ENCODE measurements at places on chromosomes 3 and 15.

- no peak for ATAC-seq
Observed at GRCh38 chr3:156617145-156617544, 57.2 kb upstream of the TIPARP start.

DNA sequence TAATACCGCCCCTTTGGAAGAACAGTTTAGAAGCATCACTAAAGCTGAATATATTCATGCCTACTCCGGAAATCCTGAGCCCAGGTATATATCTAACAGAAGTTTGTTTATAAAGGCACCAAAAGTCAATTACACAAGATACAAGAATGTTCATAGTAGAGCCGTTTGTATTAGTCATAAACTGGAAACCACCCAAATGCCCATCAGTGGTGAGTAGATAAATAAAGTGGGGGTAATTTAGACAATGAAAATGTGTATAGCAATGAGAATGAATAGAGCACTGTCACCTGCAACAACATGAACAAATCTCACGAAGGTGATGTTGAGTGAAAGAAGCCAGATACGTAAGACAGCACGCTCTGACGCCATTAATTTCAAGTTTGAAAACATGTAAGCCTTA is 68.3 kb upstream of the GLCE start:
- no peak for ATAC-seq

DNA sequence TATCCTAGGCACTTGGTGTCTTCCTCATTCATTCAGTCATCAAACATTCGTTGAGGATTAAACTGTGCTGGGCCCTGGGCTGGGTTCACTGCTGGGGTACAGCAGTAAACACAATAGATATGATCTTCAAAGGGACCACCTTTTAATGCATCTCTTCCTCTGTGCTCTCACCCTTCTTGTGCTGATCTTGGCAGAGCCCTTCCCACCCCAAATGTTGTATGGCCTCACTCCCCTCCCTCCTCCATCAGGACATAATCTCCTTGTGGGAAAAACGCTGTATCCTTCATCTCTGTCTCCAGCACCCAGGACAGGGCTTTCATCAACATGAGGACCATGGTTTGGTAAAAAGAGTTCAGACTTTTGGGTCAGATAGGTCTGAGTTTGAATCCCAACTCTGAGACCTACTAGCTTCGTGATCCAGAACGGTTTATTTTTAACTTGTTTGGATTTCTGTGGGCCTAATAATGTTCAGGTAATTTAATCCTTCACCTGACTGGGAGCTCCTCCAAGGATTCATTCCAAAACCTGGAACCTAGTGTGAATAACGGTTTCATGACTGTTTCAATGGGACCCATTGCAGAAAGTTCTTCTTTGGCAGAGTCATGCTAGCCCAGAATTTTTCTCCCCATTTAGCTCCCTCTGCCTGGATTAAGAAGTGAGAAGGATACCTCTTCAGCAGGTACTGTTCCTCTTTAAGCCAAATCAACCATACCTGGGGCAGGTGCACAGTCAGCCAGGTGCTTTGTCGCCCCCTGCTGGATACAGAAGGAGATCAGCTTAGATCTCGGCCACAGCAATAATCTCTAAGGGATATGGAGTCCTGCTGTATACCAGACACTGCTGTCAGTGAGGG is 5.2 kb upstream of the WNT7A start:
- no peak for ATAC-seq

GRCh38 chr15:77219841-77220240 is 148.9 kb upstream of the TSPAN3 start:
- no peak for ATAC-seq

DNA sequence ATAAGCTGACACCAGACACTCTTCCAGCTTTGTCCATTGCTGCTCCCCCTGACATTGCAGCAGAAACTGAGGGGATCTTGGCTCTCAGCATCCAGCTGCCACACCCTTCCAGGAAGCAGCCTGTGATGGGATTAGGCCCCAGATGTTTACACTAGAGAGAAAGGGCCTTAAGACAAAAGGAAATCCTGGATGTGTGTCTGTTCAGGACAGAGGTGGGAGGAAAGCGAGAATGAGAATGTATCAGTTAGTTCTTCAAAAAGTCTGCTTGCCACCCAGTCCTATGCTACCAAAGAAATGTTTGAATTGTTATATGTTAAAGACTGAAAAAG is 58.8 kb downstream of the HES1 start:
- peak; percentile 63 for ATAC-seq

GRCh38 chr3:177772908-177773557 is 575.8 kb upstream of the TBL1XR1 start:
- ATAC-seq: no peak

DNA sequence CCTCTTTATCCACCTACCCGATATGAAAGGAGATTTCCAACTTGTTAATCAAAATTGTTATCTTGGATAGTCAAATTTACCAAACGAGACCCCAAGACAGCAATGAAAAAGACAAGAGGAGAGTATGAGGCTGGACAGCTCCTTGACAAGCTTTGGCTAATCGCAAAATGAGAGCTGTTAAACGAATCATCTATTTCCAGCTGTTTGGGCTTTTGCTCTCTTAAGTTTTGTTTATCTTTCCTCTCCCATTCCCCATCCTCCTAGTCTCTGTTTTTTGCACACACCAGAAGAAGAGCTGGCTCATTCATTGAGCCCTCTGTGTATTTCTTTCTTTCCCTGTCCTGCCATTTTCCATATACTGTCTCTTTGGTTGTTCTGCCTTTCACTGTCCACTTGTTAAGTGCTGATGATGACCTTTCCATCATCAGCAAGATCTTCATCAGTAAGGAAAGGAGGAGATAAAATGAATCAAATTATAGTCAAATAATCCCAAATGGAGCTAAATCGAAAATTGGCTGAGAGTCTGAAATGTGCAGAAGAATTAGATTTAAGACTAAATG is 161.6 kb downstream of the SLC9A9 start:
- ATAC-seq: no peak

GRCh38 chr3:17307482-17307881 is 422.7 kb downstream of the PLCL2 start:
- no peak for ATAC-seq

DNA sequence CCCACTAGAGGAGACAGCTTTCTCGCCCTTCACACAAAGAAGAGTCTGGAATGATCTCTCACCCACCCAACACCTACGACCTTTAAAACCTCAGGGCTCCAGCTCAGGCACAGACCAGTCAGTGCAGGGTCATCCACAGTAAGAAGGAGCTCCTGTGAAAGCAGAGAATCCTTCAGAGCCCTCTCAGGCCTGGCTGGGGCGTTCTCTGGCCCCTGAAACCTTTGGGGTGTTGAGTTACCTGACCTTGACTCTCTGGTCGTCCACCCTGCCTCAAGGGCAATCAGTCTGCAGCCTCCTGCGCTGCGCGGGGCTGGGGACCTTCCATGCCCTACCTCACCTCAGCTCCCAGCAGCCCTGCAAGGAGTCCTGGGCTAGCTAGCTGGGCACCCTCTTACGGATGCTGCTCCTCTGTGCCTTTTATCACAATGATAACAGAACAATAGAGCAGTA is 106.2 kb downstream of the ADCY5 start:
- no peak for ATAC-seq

- ATAC-seq: peak; percentile 95
Observed at GRCh38 chr3:45551214-45552010, 43.1 kb upstream of the LIMD1 start.

DNA sequence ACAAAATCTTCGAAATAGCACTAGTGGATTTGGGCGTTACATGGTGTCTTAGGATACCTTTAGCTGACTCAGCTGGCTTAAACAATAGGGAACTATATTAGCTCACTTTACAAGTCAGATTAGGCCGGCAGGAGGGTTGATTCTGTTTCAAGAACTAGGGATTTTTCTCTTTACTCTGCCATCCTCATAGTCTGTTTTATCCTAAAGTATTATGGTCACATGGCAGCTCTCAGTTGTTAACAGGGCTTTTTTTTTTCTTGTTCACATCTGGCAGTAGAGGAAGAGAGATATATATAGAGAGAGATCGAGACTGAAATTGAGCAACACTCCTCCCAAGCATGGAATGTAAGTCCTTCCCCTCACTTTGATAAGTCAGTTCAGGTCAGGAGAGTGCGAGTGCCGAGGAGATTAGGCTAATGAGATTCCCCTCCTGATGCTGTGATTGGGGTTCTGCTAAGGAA is 32.9 kb downstream of the CHP1 start:
- ATAC-seq: no peak

GRCh38 chr15:77024273-77025082 is 29.6 kb downstream of the PSTPIP1 start:
- ATAC-seq: peak; percentile 49

DNA sequence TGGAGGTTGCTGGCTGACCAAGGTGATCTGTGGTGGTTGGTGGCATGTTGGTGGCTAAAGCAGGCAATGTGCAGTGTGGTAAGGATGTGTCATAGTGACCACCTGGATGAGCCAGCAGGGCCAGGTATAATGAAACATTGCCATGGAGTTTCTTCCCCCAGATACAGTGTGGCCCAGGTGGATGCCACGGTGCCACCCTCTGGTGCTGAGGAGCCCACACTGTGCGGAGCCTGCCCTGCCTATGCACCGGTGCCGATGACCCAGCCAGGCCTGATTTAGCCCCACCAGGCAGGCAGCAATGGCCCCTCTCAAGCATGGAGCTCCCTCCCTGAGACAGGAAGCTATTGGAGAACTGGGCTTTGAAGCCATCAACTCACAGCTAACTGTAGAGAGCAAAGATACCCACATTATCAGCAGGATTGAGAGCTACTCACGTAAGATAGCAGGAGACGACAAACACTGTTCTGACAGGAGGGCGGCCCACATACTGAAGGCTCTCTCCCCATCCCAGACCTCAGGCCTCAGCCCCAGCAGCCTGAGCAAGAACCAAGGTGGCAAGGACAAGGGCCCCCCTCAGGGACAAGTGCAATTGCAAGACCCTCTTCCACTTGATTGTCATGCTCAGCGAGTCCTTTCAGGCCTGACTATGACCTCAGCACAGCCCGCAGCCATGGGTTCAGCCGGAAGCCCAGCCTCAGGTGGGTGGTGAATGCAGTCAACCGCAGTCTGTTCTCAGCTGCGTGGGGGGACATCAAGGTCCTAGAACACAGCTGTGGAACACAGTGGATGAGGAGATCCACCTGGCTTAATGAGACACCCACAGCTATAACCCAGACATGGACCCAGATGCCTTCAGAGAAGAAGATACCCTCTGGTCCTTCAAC is 82.8 kb upstream of the CDV3 start:
- no peak for ATAC-seq

DNA sequence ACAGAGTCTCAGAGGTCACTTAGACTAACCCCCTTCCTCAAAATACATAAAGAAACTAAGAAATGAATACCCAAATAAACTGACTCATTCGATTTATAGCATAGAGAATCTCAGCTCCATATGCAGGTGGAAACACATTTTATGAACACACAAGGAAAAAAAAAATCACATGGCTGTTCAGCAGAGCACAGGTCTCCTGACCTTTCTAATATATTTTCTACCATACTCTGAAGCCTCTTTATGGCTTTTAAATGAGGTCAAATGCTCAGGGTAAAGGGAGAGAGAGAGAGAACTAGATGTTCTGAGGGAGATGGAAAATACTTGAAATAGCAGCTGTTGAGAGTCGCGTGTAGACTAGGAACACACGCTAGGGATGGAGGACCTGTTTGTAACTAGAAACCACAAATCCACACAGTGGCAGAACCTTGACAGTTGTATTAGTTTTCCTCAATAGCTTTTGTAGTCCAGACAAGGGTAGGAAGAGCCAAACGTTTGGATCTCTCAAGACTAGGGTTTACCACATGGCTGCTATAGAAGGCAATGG is 165.3 kb downstream of the FMN1 start:
- peak; percentile 65 for ATAC-seq

- no peak for ATAC-seq
Observed at GRCh38 chr3:135249186-135249585, 454.1 kb downstream of the EPHB1 start.

DNA sequence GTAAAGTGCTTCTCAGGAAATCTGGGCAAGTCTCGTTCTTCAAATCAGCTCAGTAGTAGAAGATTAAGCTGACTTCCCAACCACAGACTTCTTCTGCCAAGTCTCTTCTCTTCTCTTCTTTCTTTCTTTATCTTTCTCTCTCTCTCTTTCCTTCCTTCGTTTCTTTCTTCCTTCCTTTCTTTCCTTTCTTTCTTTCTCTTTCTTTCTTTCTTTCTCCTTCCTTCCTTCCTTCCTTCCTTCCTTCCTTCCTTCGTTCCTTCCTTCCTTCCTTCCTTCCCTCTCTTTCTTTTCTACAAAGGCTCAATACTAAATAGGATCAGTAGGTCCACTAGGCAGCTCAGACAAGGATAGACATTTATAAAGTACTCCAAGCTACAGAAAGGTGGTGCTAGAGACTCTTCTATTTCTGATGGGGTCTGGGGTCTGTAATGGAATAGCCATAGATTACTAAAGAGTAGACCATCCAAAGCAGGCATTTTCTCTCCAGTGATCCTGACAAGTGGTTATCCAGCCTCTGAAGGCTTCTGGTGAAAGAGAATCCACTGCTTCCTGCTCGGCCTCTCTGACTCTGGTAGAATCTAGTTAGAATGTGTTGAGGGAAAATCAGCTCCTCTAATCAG is 100.8 kb downstream of the TPRG1 start:
- ATAC-seq: no peak

GRCh38 chr3:17990390-17990789 is 248.0 kb upstream of the TBC1D5 start:
- ATAC-seq: no peak

GRCh38 chr3:180278583-180279188 is 241.9 kb upstream of the PEX5L start:
- ATAC-seq: no peak

DNA sequence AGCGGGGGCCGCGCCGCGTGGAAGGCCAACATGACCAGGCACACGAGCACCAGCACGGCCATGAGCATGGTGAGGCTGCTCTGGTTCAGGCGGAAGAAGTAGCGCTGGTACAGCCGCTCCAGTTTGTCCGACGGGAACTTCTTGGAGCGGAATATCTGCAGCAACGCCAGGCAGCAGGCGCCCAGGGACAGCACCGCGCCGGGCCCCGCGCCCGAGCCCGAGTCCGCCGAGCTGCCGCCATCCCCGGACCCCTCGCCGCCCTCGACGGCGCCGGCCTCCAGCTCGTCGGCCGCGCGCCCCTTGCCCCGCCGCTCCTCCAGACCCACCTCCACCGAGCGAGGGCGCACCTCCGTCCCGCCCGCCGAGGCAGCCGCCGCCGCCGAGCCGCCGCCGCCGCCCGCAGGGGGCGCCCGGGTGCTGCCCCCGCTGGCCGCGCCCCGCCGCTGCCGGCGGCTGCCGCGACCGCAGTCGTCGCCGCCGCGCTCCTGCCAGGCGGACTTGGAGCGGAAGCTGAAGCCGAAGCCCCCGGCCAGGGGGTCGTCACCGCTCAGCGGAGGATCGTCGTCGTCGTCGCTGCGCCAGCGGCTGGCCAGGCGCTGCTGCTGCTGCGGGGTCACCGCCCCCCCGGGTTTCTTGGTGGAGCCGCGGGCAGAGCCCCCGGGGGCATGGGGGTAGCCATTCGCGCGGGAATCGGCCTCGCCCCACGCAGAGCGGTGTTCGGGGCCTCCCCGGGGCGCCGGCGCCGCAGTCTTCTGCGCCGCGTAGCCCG is 957 bp downstream of the ADCY5 start:
- ATAC-seq: no peak

GRCh38 chr3:35336601-35337000 is 302.7 kb upstream of the ARPP21 start:
- ATAC-seq: no peak
